ENCODE measurements at places on chromosomes 1 and 21.

DNA sequence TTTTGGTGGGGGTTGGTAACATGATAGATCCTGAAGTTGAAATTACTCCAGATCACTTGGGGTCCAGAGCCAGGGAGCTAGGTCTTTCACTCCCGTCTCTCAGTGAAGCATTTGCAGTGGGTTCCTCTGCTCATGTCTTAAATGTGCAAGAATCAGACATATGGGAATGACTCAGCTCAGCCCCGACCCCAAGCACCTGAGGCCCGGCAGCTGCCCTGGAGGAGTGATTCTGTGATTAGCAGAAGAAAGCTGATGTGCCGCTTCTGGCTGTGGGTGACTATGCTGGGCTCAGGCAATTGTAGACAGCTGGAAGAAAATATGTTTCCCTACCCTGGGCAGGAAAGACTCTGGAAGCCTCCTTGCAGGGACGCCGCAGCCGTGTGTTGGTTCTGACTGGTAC, 601.7 kb downstream of the NPHP4 start:
- DNase-seq = no peak

- DNase-seq = no peak
Observed at GRCh38 chr1:58909914-58910681, 126.3 kb upstream of the JUN start.

- no peak for DNase-seq
Observed at GRCh38 chr1:2276803-2277580, 48.9 kb downstream of the SKI start.

GRCh38 chr21:14900058-14900457, 164.7 kb downstream of the NRIP1 start:
- no peak for DNase-seq

DNA sequence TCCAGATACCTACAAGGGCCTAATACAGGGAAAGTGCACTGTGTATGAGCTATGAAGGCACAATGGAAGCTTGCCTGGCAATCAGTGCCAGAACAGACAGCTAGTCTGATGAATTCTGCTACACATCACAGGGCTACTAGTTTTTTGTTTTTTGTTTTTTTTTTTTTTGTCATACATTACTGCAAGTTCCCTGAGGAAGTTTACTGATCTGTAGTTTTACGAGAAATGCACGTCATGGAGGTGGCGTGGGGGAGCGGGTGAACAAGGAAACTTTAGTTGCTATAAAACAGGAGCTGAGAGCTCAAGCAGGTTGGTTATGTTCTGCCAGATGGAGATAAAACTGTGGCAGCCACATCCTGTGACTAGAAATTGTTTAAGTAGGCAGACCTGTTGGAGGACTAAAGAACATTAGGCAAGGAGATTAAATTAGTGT, 17.7 kb downstream of the PTPRC start:
- DNase-seq = no peak

DNA sequence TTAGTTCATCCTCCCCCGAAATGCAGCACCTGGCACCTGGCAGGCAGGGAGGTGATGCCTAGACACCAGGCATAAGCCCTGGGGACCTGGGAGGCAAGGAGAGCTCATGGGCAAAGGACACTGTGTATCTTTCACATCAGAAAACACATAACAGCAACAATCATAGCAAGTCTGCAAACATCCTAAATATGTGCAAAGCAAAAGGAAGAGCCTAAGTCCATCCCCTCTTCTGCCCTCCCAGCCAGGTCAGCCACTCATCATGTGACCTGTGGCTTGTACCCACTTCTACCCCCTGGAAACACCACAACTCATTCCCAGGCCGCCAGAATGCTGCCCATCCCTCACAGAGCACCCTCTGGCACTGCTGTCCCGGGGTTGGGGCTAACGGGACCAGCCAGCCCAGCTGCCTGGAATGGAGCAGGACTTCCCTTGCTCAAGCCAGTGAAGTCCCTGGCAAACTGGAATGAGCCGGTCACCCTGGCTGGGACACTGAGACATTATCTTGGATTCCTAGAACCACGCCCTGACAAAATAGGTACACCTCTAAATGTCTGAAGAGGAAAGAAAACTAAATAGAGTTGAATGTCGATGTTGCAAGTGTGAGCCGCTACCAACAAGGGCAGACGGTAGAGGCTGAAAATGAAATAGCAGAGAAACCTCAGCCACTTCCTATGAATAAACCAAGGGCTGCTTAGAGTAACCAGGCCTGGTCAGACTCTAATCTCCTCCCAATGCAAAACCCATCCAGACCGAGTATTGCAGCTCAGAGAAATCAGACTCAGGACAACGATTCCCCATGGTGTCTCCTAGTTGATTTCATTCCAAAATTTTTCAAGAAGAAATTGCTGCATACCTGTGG, 29.4 kb downstream of the TMPRSS2 start:
- DNase-seq = no peak

GRCh38 chr1:117623141-117623540, 17.3 kb downstream of the TENT5C start:
- no peak for DNase-seq

DNA sequence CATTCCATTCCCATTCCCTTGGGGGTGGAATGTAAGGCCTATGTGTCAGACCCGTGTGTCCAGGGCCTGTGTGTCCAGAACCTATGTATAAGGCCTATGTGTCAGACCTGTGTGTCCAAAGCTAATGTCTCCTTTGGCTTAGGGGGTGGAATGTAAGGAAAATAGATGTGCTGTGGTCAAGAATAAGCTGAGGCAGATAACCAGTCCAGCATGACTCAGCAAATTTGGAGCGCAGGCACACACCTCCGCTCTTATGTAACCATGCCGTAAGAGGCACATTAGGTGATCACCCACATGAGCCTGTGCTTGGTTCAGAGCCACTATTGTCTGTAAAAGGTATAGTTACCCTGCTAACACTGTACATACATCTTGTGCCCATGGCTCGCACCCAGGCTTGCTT, 150.8 kb upstream of the SGIP1 start:
- no peak for DNase-seq

DNA sequence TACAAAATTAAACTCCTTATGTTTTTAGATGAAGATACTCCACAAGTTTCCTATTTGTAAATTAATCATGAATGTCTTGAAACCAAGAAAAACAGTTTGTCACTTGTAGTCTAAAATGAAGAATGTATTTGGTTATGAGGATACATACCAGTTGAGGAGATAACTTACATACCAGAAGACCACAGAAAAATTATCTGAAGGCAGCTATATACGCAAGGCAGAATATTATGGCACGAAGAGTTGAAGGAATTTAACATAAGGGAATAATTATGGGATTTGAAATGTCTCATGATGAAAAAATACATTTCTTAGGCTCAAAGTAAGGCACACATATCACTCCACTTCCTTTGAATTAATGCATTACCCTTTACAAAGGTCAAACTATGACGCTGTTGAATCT, 73.3 kb downstream of the IFI44 start:
- DNase-seq = no peak

DNA sequence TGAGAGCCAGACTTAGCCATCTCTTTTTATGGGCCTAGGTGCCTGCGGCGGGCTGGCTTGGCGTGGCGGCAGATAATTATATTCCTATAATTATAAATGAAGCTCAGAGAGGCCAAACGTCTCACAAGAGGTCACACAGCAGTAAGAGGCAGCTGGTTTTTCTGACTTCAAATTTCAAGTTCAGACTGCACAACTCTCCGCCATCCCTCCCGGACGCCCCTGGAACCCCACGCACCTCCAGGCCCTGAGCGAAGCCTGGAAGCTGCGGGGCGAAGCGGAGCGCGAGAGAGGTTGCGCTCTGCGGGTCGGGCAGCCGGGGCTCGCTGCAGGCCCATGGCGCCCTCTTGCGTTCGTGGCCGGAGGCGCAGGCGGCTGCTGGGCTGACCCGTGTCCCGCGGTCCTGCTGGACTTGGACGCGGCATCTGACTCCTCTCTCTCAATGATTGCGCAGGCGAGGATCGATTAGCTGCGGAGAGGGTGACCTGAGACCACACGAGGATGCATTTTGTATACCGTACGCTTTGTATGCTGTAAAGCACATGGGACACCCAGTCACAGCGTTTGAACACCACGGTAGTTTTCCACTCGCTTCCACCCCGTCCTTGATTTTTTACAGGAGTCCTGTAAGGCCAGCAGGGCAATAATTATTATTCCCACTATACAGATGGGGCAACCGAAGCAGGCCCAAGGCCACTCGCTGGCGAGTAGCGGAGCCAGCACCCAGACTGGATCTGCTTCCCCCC, 272.7 kb downstream of the FOXD2 start:
- no peak for DNase-seq

DNA sequence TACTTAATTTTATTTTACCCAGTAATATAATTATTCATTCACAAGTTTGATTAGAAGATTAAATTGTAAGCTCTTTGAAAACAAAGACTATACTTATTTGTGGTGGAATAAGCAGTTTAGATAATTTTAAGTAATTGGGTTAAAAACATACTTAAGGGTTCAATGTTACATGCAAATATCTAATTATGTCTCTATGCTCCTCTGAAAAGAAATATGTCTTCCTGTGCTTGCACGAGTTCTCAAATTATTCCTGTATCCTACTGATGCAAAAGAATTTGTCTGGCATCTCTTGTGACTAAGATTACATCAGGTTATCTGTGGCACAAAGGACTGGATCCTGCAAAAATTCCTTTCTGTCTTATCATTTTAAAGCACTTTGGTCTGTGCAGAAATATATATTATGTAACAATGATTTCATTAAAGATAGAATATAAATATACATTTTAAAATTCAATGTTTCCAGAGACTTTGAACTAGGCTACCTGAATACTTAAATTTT, 416.7 kb downstream of the COL11A1 start:
- DNase-seq = no peak

DNA sequence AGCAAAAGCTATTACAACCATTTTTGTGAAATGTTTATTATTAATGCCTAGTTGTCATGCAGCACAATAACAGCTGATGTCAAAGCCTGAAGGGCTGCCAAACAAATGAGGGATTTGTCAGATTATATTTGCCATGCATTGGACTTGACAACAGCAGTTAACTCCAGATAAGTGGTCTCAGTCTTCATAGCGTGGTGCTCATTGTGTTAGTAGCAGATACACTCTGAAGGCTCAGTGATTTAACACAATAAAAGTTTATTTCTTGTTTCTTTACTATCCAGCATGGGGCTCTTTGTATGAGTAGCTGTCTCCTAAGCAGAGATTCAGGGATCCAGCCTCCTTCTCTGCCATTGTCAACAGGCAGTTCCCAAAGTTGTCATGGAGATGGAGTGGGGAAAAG, 76.0 kb upstream of the PTGFRN start:
- DNase-seq = no peak

DNA sequence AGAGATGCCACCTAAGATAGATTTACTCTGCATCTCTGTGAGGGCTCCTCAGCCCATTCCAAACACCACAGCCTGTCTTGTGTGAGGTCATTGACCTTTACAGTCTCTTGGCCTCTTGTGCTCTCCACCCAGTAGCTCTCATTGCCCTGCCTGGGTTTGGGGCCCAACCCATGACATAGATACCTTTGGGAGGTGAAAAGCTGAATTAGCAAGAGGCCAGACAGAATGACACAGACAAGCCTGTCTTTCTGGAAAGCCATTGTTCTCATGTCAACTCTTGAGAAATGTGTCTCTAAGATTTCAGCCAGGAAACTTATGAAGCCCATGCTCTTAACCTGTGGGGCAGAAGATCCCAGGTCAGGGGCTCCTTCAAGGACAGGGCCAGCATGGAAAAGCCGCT, 18.4 kb upstream of the F3 start:
- DNase-seq = no peak

All from NCI-H748 treated with DMSO at 0.1 percent for 48 hours (cell line).